Cardiac muscle cell (in vitro differentiated cells and primary cell): ENCODE measurements at places on chromosomes 5 and 9. TPM values are rescaled to one million over a fixed set of nuclear protein-coding genes. Genes with fewer than 3 reads are reported as not detected.

KCNMB1 gene
- total RNA-seq, result 1.9 and 2.9 TPM in 2 replicates

PTPA gene
- total RNA-seq, result 197 and 257 TPM in 2 replicates

PRSS3 gene
- total RNA-seq, result not detected in 2 replicates

GRCh38 chr5:71621268-71621667, 34.1 kb downstream of the MCCC2 start:
- DNase-seq, result no peak
- no peaks in the 10 kb centered on the region for H3K36me3 ChIP-seq
- no peaks in the 10 kb centered on the region for H3K4me1 ChIP-seq
- H3K4me3 ChIP-seq, result no peak overlapping the region
- no peaks in the 10 kb centered on the region for H3K27me3 ChIP-seq

- H3K4me1 ChIP-seq, result peaks cover 20% of the 10 kb centered on the region
- H3K36me3 ChIP-seq, result no peaks in the 10 kb centered on the region
- H3K27ac ChIP-seq, result no peak overlapping the region
- H3K4me3 ChIP-seq, result no peak overlapping the region
- peak; percentile 42 for DNase-seq
Observed at GRCh38 chr5:136620016-136620419, 254.7 kb upstream of the TRPC7 start.

- no peaks in the 10 kb centered on the region for H3K4me1 ChIP-seq
- no peaks in the 10 kb centered on the region for H3K27me3 ChIP-seq
- no peaks in the 10 kb centered on the region for H3K36me3 ChIP-seq
- no peak overlapping the region for H3K4me3 ChIP-seq
Observed at GRCh38 chr5:11809407-11809806, 94.8 kb downstream of the CTNND2 start.

- H3K4me1 ChIP-seq, result no peaks in the 10 kb centered on the region
- peaks cover 4% of the 10 kb centered on the region for H3K27me3 ChIP-seq
- no peak overlapping the region for H3K4me3 ChIP-seq
- H3K36me3 ChIP-seq, result no peaks in the 10 kb centered on the region
Observed at GRCh38 chr9:79764374-79764773, 192.6 kb downstream of the TLE4 start.

- no peak overlapping the region for H3K27ac ChIP-seq
- H3K4me1 ChIP-seq, result no peaks in the 10 kb centered on the region
- no peak overlapping the region for H3K4me3 ChIP-seq
- H3K27me3 ChIP-seq, result no peaks in the 10 kb centered on the region
Observed at GRCh38 chr9:107213080-107213479, 70.0 kb upstream of the RAD23B start.

DNA sequence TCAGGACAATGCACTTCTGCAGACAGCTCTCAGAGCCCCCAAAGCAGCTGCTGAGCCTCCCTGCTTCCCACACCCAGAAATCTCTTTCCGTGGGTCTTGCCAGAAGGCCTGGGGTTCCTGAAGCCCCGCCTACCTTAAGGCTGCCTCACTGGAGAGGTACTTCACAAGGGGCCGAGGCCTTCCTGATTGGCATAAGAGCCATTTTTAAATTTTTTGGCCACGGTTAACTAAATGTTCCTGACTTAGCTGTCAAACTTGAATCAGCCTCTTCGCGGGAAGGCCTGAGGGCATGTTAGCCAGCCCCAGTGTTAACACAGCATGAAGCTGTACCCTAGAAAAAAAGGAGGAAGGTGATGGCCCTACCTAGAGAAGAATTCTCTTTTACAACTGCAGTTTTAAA, 20.7 kb upstream of the EPB41L4B start:
- H3K4me3 ChIP-seq, result no peak overlapping the region
- DNase-seq, result no peak
- no peak overlapping the region for H3K27ac ChIP-seq

- H3K4me3 ChIP-seq, result no peak overlapping the region
- no peak overlapping the region for H3K27ac ChIP-seq
- no peaks in the 10 kb centered on the region for H3K36me3 ChIP-seq
- DNase-seq, result no peak
- no peaks in the 10 kb centered on the region for H3K4me1 ChIP-seq
Observed at GRCh38 chr5:109589239-109589638, 100.5 kb upstream of the MAN2A1 start.

- H3K27me3 ChIP-seq, result no peaks in the 10 kb centered on the region
- H3K4me3 ChIP-seq, result peak within 1 kb of the TSS; percentile 20
- no peak within 1 kb of the TSS for H3K27ac ChIP-seq
- peak; percentile 45 for DNase-seq
- H3K4me1 ChIP-seq, result peaks cover 6% of the 10 kb centered on the region
Observed at GRCh38 chr5:35990941-35991611, at the start of gene UGT3A1. TSS of gene UGT3A1 (minus strand) at chr5:35991390. CDS start at chr5:35991240, 150 bp downstream.

DNA sequence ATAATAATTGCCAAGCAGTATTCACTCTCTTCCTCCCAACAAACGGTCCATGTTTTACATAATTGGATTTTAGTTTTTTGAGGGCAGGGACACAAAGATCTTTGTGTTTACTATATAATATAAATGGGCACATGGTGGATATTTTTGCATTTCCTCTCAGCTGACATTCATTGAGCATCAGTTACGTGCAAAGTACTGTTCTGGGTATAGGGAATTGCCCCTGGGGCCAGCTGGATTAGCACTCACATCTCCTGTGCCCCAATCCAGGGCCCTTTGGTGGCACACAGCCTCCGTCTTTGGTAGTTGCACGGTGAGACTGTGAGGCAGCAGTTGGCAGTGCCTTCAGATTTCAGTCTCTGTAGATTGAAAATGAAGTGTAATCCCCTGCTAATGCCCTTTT, 1.6 kb downstream of the TDRD7 start:
- H3K36me3 ChIP-seq, result no peaks in the 10 kb centered on the region
- peaks cover 13% of the 10 kb centered on the region for H3K27me3 ChIP-seq
- H3K27ac ChIP-seq, result no peak overlapping the region
- no peak for DNase-seq

DNA sequence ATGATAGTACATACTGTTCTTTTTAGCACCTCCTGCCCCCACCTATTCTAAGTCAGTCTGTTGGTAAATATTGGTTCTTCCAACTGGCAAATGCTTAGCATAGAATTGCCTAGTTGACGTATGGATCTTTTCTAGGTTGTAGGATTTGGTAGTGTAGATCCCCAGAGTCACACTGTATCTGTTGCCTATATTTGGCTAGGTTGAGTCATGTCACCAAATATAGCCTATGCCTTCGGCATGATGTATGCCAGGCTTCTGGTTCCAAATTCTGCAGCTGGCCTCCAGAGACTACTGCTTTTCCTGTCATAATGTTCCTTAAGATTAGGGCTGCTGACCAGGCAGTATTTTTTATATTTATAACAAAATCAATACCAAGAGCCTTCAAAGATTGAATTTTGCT, 38.2 kb downstream of the CPEB4 start:
- peak; percentile 59 for DNase-seq
- peak overlapping the region; percentile 95 for H3K27ac ChIP-seq
- no peaks in the 10 kb centered on the region for H3K27me3 ChIP-seq
- peaks cover 53% of the 10 kb centered on the region for H3K4me1 ChIP-seq
- H3K4me3 ChIP-seq, result no peak overlapping the region
- no peaks in the 10 kb centered on the region for H3K36me3 ChIP-seq

DNA sequence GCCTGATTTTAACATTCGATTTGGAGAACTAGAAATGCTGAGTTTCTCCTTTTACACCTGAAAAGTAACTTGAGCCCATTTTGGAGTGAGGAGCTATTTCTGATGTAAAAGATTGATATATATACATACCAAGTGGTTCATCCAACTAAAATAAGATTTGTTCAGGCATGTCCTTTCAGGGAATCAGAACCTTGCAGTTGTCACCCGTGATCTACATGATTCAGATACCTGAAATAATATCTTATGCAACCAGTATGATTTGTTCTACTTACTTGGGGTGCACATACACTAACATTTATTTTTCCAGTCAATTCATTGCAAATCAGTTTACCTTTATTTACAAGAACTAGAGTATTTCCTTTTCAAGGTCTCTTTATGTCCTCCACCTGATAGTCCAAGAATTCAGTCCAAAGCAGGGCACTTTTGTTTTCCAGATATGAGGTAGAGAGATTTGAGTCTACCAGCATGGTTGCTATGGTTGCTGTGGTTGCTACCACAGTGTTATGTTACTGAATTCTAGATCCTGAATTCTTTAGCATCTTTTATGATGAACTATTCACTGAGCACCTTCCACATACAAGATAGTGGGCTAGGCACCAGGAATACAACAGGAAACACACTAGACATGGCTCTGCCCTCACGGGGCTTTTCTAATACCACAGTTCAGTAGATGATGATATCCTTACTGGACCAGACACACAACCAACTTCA, 49.3 kb downstream of the CCL28 start:
- no peak overlapping the region for H3K4me3 ChIP-seq
- H3K27ac ChIP-seq, result no peak overlapping the region
- DNase-seq, result no peak
- H3K36me3 ChIP-seq, result no peaks in the 10 kb centered on the region

- H3K27me3 ChIP-seq, result no peaks in the 10 kb centered on the region
- H3K4me3 ChIP-seq, result no peak overlapping the region
- peak; percentile 53 for DNase-seq
Observed at GRCh38 chr9:87109851-87110250, 162.5 kb upstream of the GAS1 start.

- DNase-seq, result no peak
- peaks cover under 1% of the 10 kb centered on the region for H3K36me3 ChIP-seq
- H3K4me3 ChIP-seq, result no peak overlapping the region
- H3K27ac ChIP-seq, result no peak overlapping the region
- H3K4me1 ChIP-seq, result peaks cover 33% of the 10 kb centered on the region
Observed at GRCh38 chr9:128556926-128557634, 4.7 kb downstream of the SPTAN1 start.

DNA sequence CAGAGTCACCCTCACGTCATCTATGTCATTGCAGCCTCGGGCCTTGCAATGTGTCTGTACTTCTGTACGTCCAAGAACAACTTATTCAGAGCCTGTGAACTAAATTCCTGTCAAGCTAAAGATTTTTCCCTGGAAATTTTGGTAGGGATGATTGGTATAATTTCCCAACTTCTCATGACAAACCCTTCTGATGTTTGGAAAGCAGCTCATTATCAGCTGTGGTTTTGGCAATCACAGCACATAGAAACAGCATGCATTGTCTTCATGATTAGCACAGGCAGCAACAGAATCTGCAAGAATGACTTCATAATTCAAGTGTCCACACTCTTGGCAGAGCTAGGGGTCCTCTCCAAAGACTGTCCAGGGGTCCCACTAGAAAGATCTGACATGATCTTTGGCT, 49.5 kb downstream of the APBA1 start:
- H3K27ac ChIP-seq, result no peak overlapping the region
- DNase-seq, result peak; percentile 93
- H3K4me3 ChIP-seq, result no peak overlapping the region
- H3K4me1 ChIP-seq, result no peaks in the 10 kb centered on the region
- no peaks in the 10 kb centered on the region for H3K36me3 ChIP-seq
- no peaks in the 10 kb centered on the region for H3K27me3 ChIP-seq
